Inflammatory macrophage (primary cell): ENCODE measurements at places on chromosomes 5 and 9.

- DNase-seq, result no peak
Measured at GRCh38 chr5:142796492-142797109, 26.4 kb downstream of the ARHGAP26 start.

DNA sequence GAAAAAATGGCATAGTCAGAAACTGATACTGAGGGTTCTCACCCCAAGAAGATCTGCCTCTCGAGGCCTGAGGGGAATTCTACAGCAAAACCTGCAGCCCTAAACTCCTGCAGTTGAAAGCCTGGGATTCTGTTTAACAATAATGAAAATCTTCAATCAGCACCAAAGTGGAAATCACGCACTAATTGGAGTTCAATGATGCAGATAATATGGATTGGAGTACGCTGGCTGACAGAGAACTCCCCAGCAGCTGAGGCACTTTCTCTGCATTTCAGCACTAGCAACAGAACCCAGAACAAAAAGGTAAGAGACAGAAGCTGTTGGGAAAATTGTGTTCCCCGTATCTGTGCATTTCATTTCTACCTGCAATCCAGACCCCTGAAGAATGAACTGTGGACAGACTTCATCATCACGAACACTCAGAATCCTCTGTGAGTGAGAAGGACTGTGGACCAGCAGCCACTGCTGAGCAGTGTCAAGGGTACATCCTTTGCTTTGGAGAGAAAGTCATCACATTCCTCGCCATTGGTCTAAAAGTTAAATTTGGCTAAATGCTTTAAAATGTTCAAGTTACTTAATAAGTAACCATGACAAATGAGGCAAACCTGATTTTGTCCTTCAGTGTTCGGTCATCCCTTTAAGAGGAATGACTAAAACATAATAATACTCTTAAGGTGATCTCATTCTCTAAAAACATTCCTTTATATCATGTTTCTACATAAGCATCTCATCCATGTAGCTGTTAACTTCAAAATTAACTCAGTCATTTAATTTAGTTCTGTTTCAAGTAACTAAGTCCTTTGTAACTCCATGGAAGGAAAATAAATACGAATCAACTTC is 126.1 kb downstream of the GAS1 start:
- DNase-seq, result no peak

DNA sequence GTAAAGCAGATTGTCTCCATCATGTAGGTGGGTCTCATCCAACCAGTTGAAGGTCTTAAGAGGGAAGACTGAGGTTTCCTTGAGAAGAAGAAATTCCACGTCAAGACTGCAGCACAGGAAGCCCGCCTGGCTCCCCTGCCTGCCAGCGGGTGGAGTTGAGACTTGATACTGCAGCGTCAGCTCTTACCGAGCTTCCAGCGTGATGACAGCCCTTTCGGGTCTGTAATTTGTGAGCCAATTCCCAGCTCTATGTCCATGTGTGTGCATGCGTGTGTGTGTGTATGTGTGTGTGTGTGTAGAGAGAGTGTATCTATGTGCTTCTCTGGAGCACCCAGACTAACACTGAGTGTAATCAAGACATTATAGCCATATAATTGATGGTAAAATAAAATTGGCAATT is 379.7 kb upstream of the IRX2 start:
- DNase-seq, result no peak

GRCh38 chr9:120716483-120716882 is 2.2 kb upstream of the MEGF9 start:
- DNase-seq, result no peak

- DNase-seq, result no peak
Measured at GRCh38 chr9:16312116-16312515, 558.4 kb downstream of the BNC2 start.

GRCh38 chr9:86909388-86909787 is 37.9 kb downstream of the GAS1 start:
- DNase-seq, result no peak

GRCh38 chr9:14769230-14769571 is 46.7 kb upstream of the CER1 start:
- DNase-seq, result no peak

- no peak for DNase-seq
Measured at GRCh38 chr5:100762108-100762507, 141.0 kb downstream of the ST8SIA4 start.

DNA sequence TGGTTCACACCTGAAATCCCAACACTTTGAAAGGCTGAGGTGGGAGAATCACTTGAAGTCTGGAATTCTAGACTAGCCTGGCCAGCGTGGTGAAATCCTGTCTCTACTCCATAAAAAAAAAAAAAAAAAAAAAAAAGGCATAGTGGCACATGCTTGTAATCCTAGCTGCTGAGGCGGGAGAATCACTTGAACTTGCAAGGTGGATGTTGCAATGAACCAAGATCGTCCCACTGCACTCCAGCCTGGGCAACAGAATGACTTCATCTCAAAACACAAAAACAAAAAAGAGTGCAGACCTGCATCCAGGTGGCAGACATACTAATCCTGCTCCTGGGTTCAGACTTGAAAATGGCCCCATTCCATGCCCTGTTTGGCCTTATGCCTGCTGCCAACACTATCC is 21.8 kb upstream of the ADAMTS19 start:
- no peak for DNase-seq

- no peak for DNase-seq
Measured at GRCh38 chr9:136899196-136899595, 12.9 kb downstream of the TRAF2 start.

- peak; percentile 11 for DNase-seq
Measured at GRCh38 chr9:6305954-6306563, 22.1 kb upstream of the TPD52L3 start.

DNA sequence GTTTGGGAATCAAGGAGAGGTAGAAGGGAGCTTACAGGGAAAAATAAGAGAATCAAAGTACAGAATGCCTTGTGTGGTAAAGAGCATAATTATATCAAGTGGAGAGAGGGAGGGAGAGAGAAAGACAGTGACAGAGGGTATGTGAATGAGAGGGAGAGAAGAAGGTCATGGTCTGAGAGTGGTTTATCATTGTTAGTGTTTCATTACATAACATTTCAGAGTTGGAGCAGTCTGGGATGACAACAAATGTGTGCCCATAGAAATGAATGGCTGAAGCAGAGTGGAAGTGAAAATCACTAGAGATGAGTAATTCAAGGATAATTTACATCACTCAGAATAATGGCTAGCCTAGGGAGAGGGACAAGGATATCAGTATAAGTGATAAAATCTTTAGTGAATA is 799.2 kb downstream of the TLE1 start:
- DNase-seq, result no peak
